ENCODE measurements at places on chromosomes 12 and 14.

GRCh38 chr12:22415342-22416309, 81.1 kb upstream of the ST8SIA1 start:
- DNase-seq: no peak

DNA sequence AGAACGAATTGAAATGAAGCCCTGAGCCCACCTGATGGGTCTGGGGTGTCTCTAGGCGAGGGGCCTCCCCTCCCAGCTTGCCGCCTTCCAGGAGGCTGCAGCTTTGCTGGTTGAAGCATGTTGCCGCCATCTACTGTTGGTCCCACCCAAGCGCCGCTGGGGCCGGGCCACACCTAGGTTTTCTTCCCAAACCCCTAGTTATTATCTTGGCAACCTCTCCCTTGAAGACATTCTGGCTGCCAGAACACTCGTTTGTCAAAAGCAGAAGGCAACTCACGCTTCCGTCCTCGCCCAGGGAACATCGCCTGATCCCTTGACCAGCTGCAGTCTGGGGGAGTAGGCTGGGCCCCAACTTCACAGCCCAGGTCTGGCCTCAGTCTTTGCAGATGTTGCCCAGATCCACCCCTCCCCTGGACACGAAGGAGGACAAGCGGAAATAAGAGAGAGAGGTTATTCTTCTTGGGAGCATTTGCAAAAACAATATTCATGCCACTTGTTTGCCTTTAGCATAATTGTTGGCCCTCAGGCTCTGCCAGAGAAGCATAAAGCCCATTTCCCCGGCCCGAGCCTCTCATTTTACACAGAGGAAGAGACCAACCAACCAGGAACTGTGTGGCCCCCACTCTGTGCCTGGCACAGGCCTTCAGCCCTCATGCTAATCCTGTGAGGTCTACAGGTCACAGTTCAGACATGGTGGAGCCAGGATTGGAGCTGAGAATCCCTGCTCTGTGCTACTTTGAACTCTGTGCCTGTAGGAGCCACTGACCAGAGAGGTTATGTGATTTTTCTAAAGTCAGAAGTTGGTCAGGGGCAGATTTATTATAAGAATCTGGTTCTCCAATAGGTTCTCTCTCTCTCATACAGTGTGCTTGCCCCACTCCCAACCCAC, 6.8 kb downstream of the EMP1 start:
- no peak for DNase-seq

DNA sequence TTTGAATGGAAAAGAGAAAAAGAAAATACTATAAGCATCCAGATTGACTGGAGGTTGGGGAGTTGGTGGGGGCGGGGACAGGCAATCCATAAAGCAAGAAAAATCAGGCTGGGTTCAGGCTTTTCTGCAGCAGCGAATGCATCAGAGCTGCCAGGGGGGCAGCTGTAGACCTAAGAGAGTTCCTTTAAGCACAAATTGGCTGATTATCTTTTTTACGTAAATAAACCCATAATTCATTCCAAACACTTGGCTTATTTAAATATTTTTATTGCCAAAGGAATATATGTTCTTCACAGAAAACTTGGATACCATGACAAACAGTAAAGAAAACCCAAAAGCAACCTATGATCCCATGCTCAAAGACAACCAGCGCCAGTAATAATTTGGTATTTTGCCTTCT, 10.2 kb downstream of the BDKRB2 start:
- no peak for DNase-seq

- no peak for DNase-seq
These were observed 4.9 kb upstream of the DYNLL1 start for GRCh38 chr12:120490833-120491512.

- DNase-seq: peak; percentile 45
These were observed 13.1 kb upstream of the CHD4 start for GRCh38 chr12:6620137-6620884.

- DNase-seq: no peak
These were observed 87.2 kb upstream of the FGD4 start for GRCh38 chr12:32312049-32312670.

DNA sequence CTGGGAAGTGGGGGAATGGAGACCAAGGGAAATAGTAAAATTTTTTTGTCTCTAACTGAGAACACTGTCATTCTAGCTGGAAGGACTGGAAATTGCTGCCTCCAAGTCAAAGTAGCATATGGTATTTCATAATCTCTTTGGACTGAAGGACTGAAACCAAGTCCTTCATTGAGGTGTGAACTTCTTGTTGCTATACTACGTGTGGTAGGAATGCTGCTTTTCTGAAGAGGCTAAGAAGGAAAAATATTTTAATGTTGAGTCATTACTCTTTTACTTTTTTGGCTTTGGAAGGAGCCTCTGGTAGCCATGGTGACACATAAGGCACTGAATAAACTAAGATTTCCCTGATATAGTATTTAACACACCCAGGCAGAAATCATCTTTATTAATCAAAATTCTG, 465.4 kb downstream of the NPAS3 start:
- no peak for DNase-seq

DNA sequence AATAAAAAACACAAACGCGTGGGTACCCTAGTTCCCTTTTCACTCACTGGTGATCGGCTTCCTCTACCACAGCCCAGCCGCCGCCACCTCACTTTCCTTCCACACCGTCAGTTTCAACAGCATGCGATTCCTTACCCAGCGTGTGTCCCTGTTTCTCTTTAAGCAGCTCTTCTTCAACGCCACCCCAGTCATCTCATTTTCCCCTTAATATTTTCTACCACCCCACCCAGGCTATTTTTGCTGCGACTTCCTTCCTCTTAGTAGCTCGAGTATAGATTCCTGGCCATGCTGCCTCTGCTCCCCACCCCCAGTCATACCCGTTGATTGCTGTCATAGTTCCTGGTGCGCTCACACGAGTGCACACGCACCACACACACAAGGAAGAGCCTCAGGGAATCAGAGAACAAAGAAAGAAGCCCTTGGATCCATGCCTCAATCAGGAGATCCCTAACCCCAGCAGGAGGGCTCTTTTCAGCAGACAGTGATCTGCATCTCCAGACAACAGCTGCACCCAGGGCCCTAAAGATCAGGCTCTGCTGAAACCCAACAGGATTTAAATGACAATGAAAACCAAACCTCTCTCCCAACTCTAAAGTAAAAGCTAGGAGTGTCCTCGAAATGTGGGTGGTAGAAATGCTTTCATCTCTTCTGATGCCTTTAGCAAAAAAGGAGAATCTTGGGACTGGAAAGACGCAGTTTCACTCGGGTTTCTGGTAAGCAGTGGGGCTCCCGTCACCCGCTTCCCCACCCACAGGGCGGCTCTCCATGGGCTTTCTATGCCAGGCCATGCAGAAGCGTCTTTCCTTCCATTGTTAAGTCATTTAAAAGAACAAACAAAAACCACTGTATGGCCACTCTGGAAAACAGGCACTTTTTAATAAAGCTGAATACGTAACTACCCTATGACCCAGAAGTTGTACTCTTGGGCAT, 23.8 kb downstream of the VPS37B start:
- DNase-seq: no peak

DNA sequence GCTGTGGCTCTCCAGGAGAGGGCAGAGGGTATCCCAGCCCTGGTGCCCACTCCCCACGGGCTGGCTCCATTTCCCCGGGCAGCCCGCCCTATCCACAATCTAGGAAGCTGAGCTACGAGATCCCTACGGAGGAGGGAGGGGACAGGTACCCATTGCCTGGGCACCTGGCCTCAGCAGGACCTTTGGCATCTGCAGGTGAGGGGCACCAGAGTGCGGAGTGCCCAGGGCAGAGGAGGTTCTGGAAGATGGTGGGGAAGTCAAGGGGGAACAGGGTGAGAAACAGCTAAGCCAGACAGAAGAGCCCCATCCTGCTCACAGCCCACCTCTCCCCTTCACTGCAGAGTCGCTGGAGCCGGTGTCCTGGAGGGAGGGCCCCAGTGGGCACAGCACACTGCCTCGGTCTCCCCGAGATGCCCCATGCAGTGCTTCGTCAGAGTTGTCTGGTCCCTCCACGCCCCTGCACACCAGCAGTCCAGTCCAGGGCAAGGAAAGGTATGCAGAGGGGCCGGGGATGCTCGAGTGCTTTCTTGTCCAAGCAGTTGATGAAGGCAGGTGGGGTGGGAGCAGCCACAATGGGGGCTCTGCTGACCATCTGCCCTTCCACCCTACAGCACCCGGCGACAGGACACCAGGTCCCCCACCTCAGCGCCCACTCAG, 10.3 kb downstream of the TNS2 start:
- no peak for DNase-seq

GRCh38 chr12:84186433-84186832, 726.2 kb downstream of the SLC6A15 start:
- no peak for DNase-seq

DNA sequence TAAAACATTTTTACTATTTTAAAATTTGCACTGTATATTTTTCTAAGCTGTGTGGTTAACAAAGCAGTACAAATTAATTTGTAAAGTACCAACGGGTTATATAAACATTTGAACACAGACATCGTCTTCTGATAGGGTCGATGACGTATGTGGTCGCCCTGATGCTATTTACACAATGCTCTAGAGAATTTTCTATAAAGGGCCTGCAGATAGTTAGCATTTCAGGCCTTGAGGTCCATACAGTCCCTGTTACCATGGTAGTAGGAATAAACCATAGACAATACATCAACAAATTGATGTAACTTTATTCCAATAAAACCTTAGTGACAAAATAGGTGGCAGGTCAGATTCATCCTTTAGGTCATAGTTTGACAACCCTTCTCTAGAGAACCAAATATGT, 25.7 kb upstream of the PDZRN4 start:
- no peak for DNase-seq

GRCh38 chr14:59060841-59061240, 127.6 kb upstream of the DAAM1 start:
- no peak for DNase-seq

DNA sequence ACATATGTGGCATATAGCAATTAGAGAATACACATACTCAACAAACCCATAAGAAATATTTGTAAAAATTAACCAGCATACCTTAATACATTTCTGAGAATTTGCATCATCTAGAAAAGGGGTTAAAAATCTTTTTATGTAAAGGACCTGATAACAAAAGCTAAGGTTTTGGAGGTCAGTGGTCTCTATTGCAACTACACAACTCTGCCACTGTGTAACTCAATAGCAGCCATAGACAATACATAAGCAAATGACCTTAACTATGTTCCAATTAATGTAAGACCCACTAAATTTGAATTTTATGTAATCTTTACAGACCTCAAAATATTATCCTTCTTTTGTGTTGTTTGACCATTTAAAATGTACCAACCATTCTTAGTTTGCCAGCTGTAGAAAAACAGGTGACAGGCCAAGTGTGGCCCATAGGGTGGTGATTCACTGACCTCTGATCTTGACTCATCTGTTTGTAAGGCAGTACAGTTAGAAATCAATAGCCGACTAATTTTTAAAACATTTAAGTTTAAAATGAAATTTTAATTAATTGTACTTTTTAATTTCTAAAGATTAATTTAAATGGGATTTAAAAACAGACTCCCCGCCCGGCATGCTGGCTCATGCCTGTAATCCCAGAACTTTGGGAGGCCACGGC, 7.4 kb upstream of the EPS8 start:
- no peak for DNase-seq

DNA sequence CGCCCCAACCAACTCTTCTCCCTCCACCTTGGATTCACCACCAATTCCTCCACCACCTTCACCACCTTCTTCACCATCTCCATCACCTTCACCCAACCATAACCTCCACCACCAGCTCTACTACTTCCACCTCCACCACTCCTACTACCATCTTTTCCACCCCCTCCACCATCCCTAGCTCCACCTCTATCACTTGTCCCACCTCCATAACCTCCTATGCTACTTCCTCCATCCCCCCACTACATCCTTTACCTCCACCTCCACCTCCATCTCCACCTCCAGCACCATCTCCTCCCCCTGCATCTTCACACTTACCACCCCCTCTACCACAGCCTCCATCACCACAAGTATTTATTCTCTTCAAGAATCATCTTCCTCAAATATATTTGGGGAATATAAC, 254.9 kb upstream of the EGLN3 start:
- no peak for DNase-seq

GRCh38 chr14:39217214-39217879, 16.4 kb upstream of the MIA2 start:
- no peak for DNase-seq

DNA sequence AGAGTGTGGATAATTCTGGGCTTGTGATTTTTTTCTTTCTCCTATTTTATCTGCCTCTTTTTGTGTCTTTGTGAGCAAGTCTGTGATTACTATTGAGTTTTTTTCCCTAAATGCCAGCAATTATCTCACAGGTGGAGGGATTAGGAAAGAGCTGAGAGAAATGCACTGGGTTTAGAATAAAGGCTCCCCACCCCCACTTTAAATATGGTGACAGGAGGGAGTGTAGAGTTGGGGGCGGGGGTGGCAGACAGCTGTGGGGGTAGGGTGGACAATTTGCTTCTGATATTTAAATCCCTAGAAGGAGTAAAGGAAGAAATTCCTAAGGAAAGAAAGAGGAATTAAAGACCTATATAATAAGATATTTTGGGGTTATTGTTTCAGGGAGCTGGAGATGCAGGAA, 145.9 kb downstream of the NRXN3 start:
- no peak for DNase-seq

- no peak for DNase-seq
These were observed 44.8 kb downstream of the CPSF6 start for GRCh38 chr12:69284131-69284530.

- DNase-seq: no peak
These were observed 372.5 kb downstream of the ADAMTS20 start for GRCh38 chr12:43179486-43179885.

- DNase-seq: no peak
These were observed 988 bp upstream of the TMEM263 start for GRCh38 chr12:106954462-106955376.

GRCh38 chr12:65419284-65420072, 141.0 kb downstream of the MSRB3 start:
- no peak for DNase-seq

DNA sequence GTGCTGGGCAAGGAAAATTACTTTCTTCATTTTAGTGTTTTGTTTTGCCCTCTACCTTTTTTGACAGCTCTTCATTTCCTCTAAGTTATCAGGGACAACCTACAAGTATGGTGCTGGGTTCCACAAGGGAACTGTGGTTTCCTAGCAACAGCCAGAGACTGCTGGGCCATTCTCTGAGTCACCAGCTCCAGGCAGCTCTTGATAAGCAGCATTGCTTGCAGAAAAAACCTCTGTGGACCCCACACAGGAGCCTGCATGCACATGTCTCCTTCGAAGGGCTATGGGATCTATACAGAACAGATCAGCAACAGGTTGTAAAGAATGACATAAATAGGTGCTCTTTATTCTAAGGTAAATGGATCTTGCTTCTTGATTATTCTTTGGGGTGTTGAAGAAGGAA, 81.0 kb upstream of the CCDC196 start:
- no peak for DNase-seq

GRCh38 chr14:68518166-68518565, 274.7 kb downstream of the ZFP36L1 start:
- DNase-seq: no peak

DNA sequence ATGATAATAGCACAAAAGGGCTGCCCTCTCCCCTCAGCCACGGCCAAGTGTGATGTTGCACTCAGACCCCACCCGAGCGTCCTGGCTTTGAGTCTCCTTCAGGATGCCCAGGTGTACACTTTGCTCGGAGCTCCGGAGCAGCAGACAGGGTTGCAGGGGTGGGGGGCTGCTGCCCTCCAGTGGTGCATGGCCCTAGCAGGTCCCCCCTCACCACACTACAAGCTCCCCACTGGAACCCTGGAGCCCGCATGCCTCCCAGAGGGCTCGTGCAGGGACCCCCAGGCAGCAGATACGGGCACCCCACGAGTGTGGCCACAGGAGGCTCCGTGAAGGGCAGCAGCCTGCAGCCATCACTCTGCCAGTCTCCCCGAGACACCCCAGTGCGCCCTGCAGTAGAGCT, 69.9 kb upstream of the C14orf180 start:
- DNase-seq: no peak

- DNase-seq: no peak
These were observed 147.9 kb downstream of the PPM1H start for GRCh38 chr12:62787023-62787422.
